ENCODE measurements at places on chromosomes 5 and 9.

- no peak for DNase-seq
These were observed 266.2 kb downstream of the NSG2 start for GRCh38 chr5:174311531-174312269.

DNA sequence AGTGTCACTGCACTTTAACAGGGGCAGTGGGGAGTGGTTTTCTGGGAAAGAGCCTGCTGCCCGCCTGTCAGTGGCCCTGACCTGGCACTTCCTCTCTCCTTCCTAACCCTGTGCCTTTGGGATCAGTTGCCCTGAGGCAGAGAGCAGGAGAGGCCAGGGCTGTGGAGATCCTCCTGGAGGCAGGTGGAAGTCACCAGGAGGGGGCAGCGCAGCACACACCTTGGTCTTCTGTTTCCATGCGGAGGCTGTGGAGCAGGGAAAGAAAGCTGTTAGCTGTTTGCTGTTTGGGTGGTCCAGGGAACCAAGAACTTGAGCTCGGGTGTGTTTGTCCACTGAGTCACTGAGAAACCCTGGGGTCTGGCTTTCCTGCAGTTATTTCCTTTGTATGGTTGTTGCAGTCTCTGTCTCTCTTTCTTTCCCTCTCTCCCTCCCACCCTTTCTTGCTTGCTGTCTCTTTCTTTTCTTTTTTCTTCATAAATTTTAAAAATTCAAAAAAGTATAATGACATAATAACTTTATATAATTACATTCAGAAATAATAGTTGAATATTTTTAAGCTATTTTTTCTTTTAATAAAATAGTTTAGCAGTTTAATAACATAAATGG, 28.1 kb downstream of the NTRK2 start:
- no peak for DNase-seq

DNA sequence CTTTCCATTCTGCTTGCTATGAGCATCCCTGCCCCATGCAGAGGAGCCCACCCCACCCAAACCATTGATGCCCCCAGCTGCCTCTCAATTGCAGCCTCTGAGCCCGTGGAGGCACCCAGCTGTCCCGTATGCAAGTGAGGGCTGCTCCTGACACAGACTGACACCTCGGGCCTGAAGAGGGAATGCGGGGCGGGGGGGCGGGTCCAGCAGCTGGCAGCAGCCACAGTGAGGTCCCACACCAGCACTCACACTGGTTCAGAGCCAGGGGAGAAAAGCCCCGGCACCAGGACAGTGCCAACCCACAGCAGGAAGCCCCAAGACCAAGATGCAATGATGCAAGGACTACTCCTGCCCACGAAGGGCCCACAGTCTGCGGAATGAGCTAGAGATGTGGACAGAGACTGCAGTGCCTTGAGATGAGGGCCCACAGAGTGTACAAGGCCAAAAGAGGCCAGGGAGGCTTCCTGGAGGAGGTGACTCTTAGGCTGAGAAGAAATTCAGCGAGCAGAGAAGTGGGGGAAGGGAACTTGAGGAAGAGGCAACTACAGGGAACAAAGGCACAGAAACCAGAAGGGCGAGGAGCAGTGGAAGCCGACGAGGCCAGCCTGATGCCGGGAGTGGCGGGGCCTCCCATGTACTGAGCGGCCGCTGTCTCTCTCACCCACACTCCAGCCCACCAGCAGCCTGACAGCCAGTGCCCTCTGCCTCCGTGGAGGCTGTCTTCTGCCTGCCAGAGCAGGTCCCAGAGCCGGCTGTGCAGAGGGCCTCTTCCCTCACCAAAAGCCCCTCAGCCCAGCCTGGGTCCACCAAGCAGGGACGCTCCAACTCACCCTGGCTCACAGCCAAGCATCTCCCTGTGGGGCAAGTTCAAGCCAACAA, 9.2 kb downstream of the EEIG1 start:
- DNase-seq = no peak

- no peak for DNase-seq
These were observed 35.2 kb upstream of the CAST start for GRCh38 chr5:96626956-96627355.

GRCh38 chr5:78747705-78748359, 99.3 kb upstream of the LHFPL2 start:
- no peak for DNase-seq

DNA sequence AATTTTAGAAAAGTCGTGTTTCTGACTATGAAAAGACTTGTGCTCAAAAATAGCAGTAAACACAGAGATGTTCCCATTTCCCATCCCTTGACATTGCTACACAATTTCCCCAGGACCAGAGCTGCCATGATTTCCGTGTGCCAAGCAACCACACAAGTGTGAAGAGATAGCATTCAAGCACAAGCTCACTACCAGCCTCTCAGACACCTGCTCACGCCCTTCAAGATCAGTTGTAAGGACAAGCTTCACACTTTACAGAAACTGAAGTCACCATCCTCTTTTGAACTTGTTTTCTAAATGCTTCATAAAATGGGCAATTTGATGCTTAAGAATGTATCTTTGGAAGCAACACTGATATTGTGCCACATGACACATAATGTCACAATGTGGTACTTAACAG, 333.1 kb downstream of the CAAP1 start:
- DNase-seq = no peak

- no peak for DNase-seq
These were observed 198.1 kb downstream of the NR3C1 start for GRCh38 chr5:143205386-143205785.

DNA sequence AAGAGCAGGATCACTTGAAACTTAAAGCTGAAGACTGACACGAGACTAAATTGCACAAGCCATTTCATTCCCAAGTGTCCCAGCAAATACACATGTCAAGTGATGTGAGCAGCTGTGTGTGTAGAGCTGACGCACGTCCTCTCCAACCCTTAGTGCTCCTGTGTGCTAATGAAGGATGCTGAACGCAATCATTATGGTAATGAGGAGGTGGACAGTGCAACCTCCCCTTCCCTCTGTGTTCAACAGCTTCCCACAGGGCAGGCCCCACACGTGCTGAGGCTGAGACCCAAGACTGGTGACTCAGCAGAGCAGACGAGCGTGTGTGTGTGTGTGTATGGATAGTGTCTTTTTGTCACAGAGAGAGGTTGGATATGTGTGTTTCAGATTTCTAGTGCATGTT, 702.1 kb downstream of the SEMA5A start:
- no peak for DNase-seq

DNA sequence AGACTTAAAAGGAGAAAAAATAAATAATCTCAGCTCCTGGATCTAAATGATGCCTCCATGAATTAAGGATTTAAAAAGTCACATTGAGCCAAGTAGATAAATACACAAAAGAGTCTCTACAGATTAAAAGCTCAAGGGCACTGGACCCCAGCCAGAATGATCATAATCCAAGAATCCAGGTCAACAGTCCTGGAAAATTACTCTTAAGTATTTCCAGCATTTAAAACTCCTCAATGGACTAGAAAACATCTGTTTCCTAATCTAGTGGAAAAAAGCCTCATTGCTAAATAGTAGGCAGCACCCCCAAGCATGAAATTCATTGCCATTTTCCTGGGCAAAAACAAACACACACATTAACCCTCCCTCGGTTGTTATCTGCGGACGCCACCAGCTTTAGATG, 96.8 kb downstream of the FRMD3 start:
- DNase-seq = no peak

- DNase-seq = no peak
These were observed 215.5 kb upstream of the RGMB start for GRCh38 chr5:98557916-98558315.

- no peak for DNase-seq
These were observed 413.5 kb downstream of the PLK2 start for GRCh38 chr5:58046371-58046770.

DNA sequence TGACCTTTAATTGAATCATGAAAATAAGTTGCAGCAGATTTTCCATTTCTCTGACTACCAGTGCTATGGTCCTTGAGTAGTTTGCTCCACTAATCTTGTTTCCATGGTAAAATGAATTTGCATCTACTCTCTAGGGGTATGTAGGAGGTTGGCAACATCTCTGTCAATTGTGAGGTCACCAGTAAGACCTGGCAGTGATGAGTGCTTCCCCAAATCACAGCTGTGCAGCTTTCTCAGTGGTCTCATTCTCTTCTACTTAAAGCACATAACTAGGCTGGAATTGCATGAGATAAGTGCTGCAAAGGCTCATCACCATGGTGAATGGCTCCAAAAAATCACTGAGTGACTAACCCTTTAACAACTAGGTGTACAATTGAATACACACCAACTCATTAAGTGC, 36.3 kb downstream of the ADAMTS19 start:
- no peak for DNase-seq

All from activated CD8-positive, alpha-beta memory T cell treated with anti-CD3 and anti-CD28 coated beads for 1 hour (primary cell).